Common myeloid progenitor, CD34-positive (primary cell): ENCODE measurements at places on chromosomes 3 and 15.

- DNase-seq, result no peak
- no peaks in the 10 kb centered on the region for H3K27me3 ChIP-seq
- no peaks in the 10 kb centered on the region for H3K36me3 ChIP-seq
- H3K4me3 ChIP-seq, result no peak overlapping the region
Measured at GRCh38 chr3:69695443-69695842, 43.8 kb upstream of the MITF start.

DNA sequence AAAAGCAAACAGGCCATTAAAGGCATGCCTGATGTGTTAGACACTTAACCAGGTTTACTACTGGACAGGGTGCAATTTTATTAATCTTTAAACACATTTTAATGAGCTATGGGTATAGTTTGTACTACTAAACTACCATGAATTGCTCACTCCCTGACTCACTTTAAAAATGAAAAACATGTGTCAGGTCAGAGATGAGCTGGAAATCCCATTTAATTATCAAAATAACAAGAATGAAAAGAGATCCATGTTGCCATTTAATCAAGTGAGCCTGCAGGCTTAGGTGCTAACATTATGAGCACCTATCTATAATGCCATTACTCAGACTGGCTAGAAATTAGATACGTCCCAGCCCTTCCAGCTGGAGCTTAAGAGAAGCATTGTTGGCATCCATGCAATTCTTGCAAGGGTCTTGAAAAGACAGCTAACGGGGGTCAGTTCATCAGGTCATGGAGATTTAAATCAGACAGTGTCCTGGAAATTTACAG is 224.4 kb downstream of the THRB start:
- H3K36me3 ChIP-seq, result no peaks in the 10 kb centered on the region
- no peak for DNase-seq
- H3K27ac ChIP-seq, result no peak overlapping the region

GRCh38 chr3:53375019-53375418 is 27.7 kb upstream of the DCP1A start:
- H3K4me3 ChIP-seq, result no peak overlapping the region
- H3K4me1 ChIP-seq, result no peaks in the 10 kb centered on the region
- H3K36me3 ChIP-seq, result no peaks in the 10 kb centered on the region
- peak; percentile 65 for DNase-seq

- no peak overlapping the region for H3K4me3 ChIP-seq
- peaks cover 6% of the 10 kb centered on the region for H3K4me1 ChIP-seq
- no peak for DNase-seq
- peaks cover 4% of the 10 kb centered on the region for H3K27me3 ChIP-seq
- no peaks in the 10 kb centered on the region for H3K36me3 ChIP-seq
Measured at GRCh38 chr3:157442729-157443128, 6.1 kb downstream of the PTX3 start.

GRCh38 chr3:149621218-149622005 is 36.4 kb downstream of the WWTR1 start:
- no peak overlapping the region for H3K27ac ChIP-seq
- no peak overlapping the region for H3K4me3 ChIP-seq
- peak; percentile 76 for DNase-seq
- H3K36me3 ChIP-seq, result no peaks in the 10 kb centered on the region
- no peaks in the 10 kb centered on the region for H3K4me1 ChIP-seq

DNA sequence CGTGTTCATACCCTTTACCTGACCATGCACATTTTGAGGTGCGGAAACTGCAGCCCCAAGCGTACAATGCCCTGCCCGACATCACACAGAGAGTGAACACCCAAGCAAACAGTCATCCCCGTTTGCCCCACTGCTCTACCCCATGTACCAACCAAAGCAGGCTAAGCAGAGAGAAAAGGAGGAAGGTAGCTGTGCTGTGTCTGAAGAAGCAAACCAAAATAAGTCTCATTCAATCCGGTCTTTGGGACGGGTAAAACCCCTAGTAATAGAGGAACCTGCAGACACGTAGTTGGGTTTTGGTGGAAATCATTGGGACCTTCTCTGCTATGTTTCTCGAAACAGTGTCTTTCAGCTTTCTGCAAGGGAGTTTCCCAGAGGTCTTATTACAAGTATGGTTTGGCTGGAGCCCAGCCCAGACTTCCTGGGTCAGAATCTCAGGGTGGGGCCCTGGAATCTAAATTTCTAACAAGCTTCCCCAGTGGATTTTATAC is 164.6 kb upstream of the HES1 start:
- no peak overlapping the region for H3K27ac ChIP-seq
- H3K4me1 ChIP-seq, result peaks cover 12% of the 10 kb centered on the region
- H3K27me3 ChIP-seq, result peaks cover 72% of the 10 kb centered on the region
- no peaks in the 10 kb centered on the region for H3K36me3 ChIP-seq
- peak; percentile 26 for DNase-seq

- no peaks in the 10 kb centered on the region for H3K36me3 ChIP-seq
- no peak for DNase-seq
- H3K27me3 ChIP-seq, result no peaks in the 10 kb centered on the region
- no peaks in the 10 kb centered on the region for H3K4me1 ChIP-seq
- H3K27ac ChIP-seq, result no peak overlapping the region
Measured at GRCh38 chr3:197352382-197352781, 54.0 kb upstream of the DLG1 start.

DNA sequence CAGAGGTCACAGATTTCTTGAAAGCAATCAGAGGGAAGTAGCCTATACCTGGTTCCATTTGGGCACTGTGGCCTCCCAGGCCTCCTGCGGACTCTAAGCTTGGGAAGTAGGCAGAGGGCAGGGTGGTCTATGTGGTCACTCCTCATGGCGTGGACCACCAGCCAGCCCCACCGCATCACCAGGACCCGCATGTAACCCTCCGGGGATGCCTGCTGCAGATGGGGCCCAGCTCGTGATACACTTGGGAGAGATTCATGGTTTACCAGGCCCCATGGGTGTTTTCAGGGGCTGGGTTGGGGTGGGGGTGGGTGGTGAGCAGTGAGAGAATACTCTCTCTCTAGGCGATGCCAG is 123.7 kb downstream of the ASB7 start:
- H3K27me3 ChIP-seq, result peaks cover 8% of the 10 kb centered on the region
- no peak overlapping the region for H3K27ac ChIP-seq
- no peak overlapping the region for H3K4me3 ChIP-seq
- H3K4me1 ChIP-seq, result no peaks in the 10 kb centered on the region

DNA sequence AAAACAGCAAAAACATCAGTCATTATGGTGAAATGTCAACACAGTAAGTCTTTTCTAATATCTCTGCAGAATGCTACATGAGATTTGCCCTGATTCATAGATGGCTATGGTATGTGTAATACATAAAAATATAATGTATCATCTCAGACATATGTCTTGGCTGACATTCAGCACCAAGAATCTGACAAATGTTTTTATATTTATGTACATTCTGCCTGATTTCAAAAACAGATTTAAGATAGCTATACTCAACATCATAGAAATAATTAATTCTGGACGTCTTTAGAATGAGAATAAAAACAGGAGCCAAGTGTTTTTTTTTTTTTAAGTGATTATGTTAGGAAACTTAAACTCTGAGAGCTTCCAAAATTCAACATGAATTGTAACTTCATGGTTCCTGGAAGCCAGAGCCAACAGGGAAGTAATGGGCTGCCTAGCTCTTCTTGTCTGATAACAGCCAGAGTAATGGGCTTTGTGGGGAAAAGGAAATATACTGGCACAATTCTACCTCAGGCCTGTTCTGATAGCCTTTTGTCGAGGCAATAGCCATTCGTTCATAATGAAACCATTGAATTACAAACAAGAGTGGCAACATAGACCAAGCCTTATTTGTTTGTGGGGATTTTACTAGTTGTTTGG is 184.4 kb downstream of the VGLL4 start:
- H3K27ac ChIP-seq, result no peak overlapping the region
- no peak overlapping the region for H3K4me3 ChIP-seq
- no peak for DNase-seq
- H3K4me1 ChIP-seq, result no peaks in the 10 kb centered on the region
- no peaks in the 10 kb centered on the region for H3K36me3 ChIP-seq
- H3K27me3 ChIP-seq, result no peaks in the 10 kb centered on the region

GRCh38 chr15:70243686-70244540 is 146.2 kb upstream of the TLE3 start:
- H3K27ac ChIP-seq, result no peak overlapping the region
- peaks cover 18% of the 10 kb centered on the region for H3K4me1 ChIP-seq
- no peaks in the 10 kb centered on the region for H3K27me3 ChIP-seq
- H3K4me3 ChIP-seq, result no peak overlapping the region
- H3K36me3 ChIP-seq, result no peaks in the 10 kb centered on the region

GRCh38 chr3:43035801-43036365 is 56.8 kb downstream of the GASK1A start:
- H3K36me3 ChIP-seq, result no peaks in the 10 kb centered on the region
- DNase-seq, result no peak
- no peak overlapping the region for H3K27ac ChIP-seq
- no peaks in the 10 kb centered on the region for H3K27me3 ChIP-seq

GRCh38 chr15:93974804-93975481 is 256.4 kb upstream of the MCTP2 start:
- DNase-seq, result peak; percentile 24
- peaks cover 3% of the 10 kb centered on the region for H3K4me1 ChIP-seq
- H3K36me3 ChIP-seq, result no peaks in the 10 kb centered on the region
- no peak overlapping the region for H3K27ac ChIP-seq
- H3K27me3 ChIP-seq, result no peaks in the 10 kb centered on the region

- H3K4me1 ChIP-seq, result no peaks in the 10 kb centered on the region
- H3K27me3 ChIP-seq, result no peaks in the 10 kb centered on the region
- H3K4me3 ChIP-seq, result no peak overlapping the region
- peaks cover 38% of the 10 kb centered on the region for H3K36me3 ChIP-seq
- no peak overlapping the region for H3K27ac ChIP-seq
- no peak for DNase-seq
Measured at GRCh38 chr15:101049282-101049681, 130.1 kb downstream of the LRRK1 start.
